A549 treated with GW870086 at 1 μM for 4 hours (cell line): ENCODE measurements at places on chromosomes 4 and X. TPM values are rescaled to one million over a fixed set of nuclear protein-coding genes. Genes with fewer than 3 reads are reported as not detected.

Gene MCF2
- 0.06 to 0.10 TPM (median 0.06 TPM) in 3 of 5 replicates, not detected in the others for total RNA-seq

Gene GLRA2
- total RNA-seq = not detected in 5 replicates

Gene TMEM175
- total RNA-seq = 8.1 to 10.2 TPM (median 9.6 TPM) in 5 replicates

Gene DIPK2B
- not detected in 5 replicates for total RNA-seq

Gene AREG
- total RNA-seq = 38.9 to 48.1 TPM (median 43.8 TPM) in 5 replicates

Gene SH3D19
- total RNA-seq = 21.4 to 26.0 TPM (median 24.4 TPM) in 5 replicates
